ENCODE measurements at places on chromosomes 1 and 21. TPM values are rescaled to one million over a fixed set of nuclear protein-coding genes. Genes with fewer than 3 reads are reported as not detected.

Gene ITLN2
- not detected for total RNA-seq

Gene UQCRH
- total RNA-seq: 306 TPM

Gene NTMT2
- total RNA-seq: not detected

Gene MAP3K21
- total RNA-seq: 14.1 TPM

Gene RPS6KA1
- total RNA-seq: 50.9 TPM

Gene S100B
- total RNA-seq: 13.2 TPM

Gene KIF17
- total RNA-seq: 0.76 TPM

Gene FCER1G
- total RNA-seq: 2.3 TPM

- DNase-seq: no peak
These were observed 15.2 kb downstream of the ITPKB start for GRCh38 chr1:226723657-226724532.

GRCh38 chr1:58852731-58853485 lies 69.1 kb upstream of the JUN start:
- DNase-seq: no peak

- DNase-seq: no peak
These were observed 19.2 kb upstream of the PEF1 start for GRCh38 chr1:31663622-31664452.

DNA sequence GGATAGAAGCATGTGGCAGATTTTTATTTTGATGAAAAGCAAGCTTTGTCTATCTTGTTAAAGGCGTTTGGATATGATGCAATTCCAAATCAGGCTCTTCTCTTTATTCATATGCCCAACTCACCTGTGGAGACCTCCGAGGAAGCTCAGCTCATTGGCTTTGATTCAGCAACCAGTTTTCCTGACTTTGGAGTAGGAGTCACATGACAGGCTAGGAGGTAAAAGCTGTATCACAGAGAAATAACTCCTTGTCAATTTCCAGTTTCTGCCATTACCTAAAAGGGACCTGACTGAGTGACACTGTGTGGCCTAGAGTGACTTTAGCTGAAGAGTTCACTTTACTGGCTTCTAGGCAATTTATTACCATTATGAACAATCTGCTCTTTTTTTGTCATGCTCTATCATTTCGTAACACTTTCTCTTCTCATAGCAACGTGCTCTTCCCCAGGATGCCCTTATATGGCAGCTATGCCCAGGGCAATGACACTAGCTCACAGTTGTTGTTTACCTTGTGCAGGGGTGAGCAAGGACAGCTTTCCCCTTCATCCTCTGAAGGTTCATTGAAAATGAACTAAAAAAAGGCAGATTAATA lies 107.2 kb downstream of the KCNK1 start:
- no peak for DNase-seq

DNA sequence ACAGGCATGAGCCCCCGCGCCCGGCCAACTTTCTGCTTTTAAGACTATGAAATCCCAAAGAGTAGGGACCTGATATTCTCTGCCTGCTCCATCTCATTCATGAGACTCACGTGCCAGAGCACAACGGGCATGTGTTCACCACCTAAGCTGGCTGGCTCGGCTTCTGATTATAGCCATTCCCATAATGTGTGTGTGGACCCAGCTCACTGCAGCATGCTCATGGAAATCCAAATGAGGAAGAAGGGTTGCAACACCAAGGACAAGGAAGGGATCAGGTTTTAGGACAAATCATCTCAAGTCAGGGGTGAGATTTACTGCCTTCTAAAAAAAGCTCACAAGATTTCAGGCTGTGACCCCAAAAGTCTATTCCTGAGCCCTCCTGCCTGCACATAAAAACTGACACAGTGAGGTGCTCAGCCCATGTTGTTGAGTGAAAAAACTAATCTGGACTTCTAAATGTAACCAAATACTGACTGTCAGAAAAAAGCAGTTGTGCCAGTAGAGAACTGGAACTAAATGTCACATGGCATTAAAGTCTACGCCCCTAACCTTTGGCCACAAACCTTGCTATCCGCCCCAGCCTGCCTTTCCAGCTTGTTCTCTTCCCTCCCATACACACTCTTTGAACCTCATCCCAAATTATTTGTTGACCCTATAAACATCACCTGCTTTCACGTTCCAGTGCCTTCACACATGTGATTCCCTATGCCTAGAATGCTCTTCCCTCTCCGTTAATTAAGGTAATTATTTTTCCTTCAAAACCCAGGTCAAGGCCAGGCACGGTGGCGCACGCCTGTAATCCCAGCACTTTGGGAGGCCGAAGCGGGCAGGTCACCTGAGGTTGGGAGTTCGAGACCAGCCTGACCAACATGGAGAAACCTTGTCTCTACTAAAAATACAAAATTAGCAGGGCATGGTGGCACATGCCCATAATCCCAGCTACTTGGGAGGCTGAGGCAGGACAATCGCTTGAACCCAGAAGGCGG lies 9.1 kb upstream of the COA7 start:
- no peak for DNase-seq

DNA sequence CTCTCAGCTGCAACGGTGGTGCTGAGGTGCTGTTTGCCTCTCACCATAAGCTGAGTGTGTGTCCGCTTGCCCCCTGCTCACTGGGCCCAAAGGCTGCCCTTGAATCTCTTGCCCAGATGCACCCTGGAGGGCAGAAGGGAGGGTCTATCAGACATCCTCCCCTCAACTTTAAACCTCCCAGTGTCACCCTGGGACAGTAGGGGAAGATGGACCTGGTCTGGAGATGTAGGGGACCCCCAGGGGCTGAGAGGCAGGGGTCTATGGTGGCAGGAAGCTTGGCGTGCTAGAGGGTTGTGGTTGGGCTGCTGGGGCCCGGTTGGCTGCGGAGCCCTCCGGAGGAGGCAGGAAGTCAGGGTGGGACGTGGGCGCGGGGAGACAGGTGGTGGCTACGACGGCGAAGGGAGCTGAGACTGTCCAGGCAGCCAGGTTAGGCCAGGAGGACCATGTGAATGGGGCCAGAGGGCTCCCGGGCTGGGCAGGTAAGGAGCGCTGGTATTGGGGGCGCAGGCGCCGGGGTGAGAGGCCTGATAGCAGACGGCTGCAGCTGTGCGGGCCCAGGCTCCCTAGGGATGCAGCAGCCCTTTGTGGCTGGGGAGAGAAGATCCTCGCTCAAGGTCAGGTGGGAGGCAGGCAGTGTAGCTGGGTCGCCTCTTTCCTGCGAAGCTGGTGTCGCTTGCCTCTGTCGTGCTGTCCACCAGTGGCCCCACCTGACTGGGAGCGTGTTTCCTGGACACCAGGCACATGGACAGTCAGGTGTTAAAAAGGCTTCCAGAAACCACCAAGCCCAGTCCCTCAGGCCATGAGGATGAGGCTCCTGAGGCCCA lies at the start of gene LCK:
Gene LCK, plus strand, starts transcription at position 373 of the 824 bp plus-strand sequence. CDS start 23,065 bp downstream, outside the sequence.
- no peak for DNase-seq

- peak; percentile 60 for DNase-seq
These were observed 107.0 kb upstream of the IRF2BP2 start for GRCh38 chr1:234716908-234717375.

- DNase-seq: no peak
These were observed 177.9 kb downstream of the PGBD5 start for GRCh38 chr1:230248016-230248888.
